Memory B cell (primary cell): ENCODE measurements at places on chromosomes 3 and 15.

- no peak for DNase-seq
Observed at GRCh38 chr3:53724566-53724965, 121.7 kb downstream of the CHDH start.

DNA sequence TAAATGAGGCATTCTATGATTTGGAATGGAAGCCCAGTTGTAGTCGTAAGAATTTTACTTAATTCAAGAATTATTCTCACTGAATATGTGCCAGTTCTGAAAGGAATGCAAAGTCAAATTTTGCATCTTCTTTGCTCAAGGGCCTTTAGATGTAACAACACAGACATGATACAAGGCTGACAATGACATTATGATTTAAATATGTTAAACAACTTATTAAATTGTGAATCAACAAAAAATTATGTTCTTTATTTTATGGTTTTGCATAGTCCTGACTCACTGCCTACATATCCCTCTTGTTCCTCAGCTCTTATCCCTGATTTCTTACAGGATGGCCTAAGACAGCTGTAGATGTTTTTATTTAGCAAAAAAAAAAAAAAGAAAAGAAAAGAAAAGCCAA lies 170.9 kb upstream of the NR2E3 start:
- no peak for DNase-seq

GRCh38 chr3:67453628-67454027 lies 200.8 kb downstream of the SUCLG2 start:
- DNase-seq = no peak

DNA sequence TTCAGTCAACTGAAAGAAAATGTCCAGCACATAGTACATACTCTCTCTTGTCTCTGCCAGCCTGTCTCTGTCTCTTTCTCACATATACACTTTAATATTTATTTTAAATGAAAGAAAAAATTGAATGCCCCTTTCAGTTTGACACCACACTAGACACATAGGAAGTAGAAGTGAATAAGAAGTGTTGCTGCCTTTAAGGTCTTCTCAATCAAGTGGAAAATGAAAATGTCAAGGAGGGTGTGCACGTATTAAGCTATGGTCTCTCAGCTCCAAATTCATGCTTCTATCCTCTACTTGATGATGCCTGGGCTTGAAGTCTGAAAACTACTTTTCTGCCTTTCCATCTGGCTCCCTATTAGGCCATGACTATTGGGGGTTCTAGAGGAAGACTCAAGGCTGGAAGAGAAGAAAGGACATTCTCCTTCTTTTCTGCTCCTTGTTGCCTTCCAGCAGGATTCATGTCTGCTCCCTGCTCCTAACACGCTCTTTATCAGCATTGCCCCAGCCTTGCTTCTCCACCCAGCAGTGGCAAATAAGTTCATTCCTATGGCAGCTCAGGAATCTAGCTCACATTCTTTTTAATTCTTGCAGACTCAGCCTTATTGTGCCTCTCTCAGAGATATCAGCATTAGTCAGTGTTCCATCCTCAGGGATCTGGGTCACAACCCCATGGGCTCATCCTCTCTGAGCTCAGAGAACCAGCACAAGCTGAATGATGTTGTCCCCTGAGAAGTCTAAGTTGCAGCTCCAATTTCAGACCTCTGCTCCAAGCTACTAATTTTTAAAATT lies 609.1 kb upstream of the GRM7 start:
- no peak for DNase-seq

- no peak for DNase-seq
Observed at GRCh38 chr15:79339588-79340314, 28.8 kb downstream of the TMED3 start.

- DNase-seq = no peak
Observed at GRCh38 chr3:172152874-172153273, 113.5 kb downstream of the FNDC3B start.

DNA sequence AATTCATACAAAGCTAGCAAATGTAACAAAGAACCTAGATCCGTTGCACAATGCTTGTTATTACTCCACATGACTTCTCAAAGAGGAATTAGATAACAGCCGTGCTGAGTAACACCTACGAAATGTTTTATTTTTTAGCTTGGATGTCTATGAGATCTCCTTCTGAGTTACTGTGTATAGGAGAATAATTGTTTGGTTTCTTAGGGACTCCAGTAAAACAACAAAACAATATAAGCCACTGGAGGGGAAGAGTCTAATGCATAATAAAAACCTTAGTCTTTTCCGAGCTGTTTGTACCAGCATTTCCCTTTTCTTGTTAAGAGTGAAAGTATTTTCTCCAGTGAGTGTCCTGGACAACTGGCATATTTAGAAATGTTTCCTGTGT lies 15.6 kb downstream of the SNAP23 start:
- no peak for DNase-seq

- no peak for DNase-seq
Observed at GRCh38 chr3:58161435-58162398, 49.1 kb downstream of the DNASE1L3 start.

GRCh38 chr3:12896063-12896985 lies 55.0 kb upstream of the RPL32 start:
- DNase-seq = no peak

- DNase-seq = no peak
Observed at GRCh38 chr3:141728355-141728892, 9.7 kb upstream of the RNF7 start.

DNA sequence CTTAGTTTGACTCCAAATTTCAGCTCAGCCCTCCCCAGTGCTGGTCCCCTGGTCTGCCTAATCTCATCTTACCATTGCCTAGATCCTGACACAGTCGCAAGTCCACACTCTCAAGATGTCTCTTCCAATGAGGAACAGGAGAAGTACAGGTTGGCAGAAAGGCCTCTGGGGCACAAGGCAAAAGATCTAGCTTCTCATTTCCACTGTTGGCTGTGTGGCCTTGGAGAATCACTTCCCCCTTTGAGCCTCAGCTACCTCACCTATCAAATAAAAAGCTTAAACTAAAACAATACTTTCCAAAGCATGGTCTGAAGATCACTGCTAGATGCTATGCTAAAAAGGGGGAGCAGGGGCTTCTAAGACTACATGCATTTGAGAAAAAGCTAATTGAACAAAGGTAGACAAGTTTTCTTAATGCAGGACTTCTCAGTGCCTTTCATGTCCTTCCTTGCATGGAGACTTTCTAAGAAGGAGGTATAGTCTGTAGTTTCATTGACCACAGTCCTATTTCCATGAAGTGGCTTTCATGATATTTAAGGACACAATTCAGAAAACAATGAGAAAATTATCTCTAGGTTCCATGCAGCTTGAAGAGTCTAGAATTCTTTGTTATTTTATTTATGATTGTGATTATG lies 118.0 kb upstream of the RAD18 start:
- no peak for DNase-seq

DNA sequence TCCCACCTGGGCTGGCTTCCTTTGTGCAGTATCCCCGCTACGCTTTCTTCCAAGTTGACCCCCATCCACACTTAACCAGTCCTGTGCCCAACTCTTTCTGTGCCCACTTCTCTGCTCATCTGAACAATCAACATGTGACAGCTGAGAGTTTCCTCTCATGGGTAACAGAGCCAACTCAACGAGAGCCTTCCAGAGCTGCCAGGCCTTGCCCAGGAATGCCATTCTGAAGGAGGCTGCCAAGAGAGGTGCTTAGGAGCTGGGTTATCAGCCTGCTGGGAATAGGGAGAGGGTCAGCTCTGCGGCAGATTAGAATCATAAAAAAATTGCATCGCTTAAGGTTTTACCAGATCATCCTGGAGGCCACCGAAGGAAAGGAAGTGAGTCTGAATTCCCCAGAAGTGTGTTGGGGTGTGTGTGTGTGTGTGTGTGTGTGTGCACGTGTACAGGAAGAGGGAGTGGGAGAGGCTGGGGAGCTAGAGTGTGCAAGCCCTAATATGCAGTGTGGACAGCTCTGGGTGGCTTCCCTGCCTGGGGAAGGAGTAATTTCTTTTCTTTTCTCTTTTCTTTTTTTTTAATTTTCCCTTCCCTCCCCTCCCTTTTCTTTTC lies 66.7 kb downstream of the ITGA11 start:
- no peak for DNase-seq

- DNase-seq = no peak
Observed at GRCh38 chr3:70829092-70829491, 516.7 kb upstream of the MDFIC2 start.

DNA sequence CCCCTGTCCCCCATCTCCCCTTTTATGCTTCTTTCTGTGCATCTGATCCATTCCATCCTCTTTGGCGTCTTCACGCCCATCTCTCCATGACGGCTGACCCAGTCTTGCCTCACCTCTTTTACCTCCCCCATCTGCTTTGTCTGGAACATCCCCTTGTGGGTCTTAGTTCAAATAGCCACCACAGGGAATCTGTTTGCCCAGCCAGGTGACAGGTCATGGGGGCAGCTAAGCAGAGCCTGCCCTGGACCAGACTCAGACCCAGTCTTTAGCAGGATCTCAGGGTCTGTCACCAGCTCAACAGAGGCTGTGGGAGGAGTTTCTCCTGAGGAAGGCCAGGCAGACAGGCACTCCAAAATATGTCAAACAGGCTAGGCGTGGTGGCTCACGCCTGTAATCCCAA lies 28.1 kb downstream of the COLQ start:
- no peak for DNase-seq

GRCh38 chr15:31516440-31516839 lies 189.8 kb downstream of the KLF13 start:
- no peak for DNase-seq

GRCh38 chr3:183563536-183563874 lies 8.0 kb upstream of the KLHL6 start:
- DNase-seq = no peak

DNA sequence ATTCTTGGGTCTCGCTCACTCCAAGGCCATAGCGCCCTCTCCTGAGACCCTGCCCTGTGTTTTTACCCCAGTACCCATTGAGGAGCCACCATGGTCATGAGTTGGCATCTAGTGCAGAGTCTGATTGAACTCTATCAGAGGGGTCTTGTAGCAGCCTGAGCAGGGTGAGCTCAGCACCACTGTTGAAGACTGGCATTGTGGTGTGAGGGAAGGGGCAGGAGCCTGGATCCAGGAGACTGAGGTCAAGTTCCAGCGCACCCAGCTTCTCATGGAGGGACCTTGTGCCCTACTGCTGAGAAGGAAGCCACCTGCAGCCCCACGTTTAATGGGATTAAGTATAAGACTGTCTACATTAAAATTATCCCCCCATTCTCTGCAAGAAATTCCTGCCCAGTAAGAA lies 65.8 kb upstream of the LARS2 start:
- DNase-seq = no peak

GRCh38 chr3:14337828-14338227 lies 64.6 kb upstream of the SLC6A6 start:
- no peak for DNase-seq

GRCh38 chr3:42758126-42758525 lies 14.9 kb downstream of the CCDC13 start:
- no peak for DNase-seq

DNA sequence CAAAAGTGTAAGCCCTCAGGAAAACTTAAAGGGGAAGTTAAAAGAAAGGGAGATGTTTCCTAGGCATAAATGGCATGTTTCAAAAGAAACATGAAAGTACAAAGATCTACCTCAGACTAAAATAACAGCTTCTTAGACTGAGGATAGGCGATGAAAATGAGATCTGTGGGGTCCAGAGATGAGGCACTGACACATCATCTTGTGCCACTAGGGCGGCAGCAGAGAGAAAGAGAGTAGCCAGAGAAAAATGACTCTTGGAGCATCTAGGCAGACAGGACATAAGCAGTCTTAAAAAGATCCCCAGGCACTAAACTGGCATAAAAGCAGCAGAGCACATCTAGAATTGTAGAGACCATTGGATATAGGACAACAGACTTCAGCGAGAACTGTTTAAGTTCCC lies 42.5 kb upstream of the RFX7 start:
- no peak for DNase-seq

DNA sequence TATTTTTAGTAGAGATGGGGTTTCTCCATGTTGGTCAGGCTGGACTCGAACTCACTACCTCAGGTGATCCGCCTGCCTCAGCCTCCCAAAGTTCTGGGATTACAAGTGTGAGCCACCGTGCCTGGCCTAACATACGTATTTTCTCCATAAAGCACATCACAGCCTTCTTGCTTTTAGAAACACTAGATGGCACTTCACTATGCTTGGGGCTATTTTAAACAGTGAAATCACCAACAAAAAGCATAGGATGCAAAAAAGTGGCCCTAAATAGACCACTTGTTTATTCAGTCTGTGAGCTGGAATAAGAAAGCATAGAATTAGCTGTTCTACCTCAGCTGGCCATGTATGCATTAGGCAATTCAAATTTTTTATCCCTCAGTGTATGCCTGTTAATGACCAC lies 46.0 kb downstream of the PRICKLE2 start:
- no peak for DNase-seq

- no peak for DNase-seq
Observed at GRCh38 chr15:71705151-71705550, 105.2 kb upstream of the NR2E3 start.

DNA sequence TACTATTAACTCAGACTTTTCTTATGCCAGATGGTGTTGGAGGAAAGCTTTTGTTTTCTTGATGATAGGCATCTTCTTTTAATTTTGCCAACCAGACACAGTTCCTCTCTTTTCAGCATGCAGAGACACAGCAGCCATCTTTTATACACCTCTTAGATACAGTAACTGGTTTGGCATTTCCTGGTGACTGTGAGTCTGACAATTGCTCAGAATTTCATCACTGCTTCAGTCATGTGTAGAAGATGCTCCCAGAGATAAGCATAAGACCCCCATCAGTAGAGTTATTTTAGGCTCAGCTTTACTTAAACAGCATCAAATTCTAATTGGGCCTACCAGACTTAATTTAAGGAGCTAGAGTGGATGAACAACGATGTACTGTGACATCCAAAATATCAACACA lies 779.0 kb downstream of the SQOR start:
- no peak for DNase-seq

DNA sequence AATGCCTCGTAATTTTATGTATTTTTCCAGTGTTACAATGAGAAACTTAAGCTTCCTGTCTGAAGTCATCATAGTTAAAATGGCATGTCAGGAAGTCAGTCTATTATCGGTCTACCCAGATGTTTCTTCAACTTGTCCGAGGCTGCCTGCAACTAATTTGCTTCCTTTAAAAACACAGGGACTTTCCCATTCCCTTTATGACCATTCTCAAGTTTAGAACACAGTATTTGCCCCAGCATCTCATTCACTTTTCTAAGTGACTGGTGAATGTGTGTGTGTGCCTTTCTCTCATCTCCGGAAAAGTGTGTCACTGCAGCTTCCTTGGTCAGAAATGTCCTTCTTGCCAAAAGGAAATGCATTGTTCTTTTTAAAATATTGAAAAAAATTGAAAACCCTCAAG lies 466.6 kb downstream of the RAP2B start:
- no peak for DNase-seq

GRCh38 chr3:174156200-174156599 lies 702.9 kb upstream of the NAALADL2 start:
- DNase-seq = no peak

DNA sequence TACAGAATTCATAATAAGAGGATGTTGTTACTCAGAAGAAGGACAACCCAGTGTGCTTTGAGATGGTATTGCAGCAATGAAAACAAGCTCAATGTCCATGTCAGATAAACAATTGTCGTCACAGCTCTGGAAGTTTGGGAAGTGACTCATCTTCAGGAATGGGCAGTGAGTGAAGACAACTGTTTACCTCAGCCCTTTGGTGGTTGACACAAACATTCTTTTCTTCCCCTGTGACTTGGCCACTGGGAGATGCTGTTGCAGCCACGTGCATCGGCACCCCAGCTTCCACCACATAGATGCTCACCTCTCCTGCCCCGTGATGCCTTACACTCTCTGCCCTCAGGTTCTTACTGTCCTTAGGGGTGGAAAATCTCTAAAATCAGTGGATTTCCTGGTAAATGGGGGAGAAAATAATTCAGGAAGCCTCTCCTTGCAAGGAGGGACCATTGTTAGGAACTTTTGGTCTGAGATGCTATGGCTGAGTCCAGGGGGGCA lies 114.1 kb upstream of the GALNT15 start:
- DNase-seq = no peak
